ENCODE measurements at places on chromosomes 2 and 18.

DNA sequence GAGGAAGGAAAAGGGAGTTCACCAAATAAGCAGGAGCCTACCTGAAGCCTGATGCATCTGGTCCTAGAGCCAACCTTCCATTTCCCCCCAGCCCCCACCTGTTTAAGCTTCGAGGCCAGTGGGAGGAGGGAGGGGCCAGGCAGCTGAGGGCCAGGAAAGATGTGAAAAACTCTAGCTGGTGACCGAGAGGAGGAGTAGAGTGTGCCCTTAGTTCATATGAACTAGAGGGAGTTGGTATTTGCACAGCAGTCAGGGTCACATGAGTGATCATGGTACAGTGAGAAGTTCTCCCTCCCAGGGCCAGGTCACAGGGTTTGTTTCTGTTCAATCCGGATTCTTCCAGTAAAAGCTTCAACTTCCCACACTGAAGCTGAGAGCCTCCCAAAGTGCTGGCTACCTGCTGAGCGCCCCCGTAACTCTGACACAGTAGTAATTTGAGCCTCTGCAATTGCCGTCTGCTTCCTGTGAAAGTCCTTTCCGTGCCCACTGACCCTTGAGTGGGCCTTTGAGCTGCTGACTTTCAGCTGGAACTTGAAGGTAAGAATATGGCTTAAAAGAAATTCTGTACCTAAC, at the start of gene SULT1C2:
SULT1C2 (plus strand) TSS at position 362 of the 573 bp plus-strand sequence. CDS start 4,773 bp downstream, outside the sequence.
- no peak for DNase-seq

DNA sequence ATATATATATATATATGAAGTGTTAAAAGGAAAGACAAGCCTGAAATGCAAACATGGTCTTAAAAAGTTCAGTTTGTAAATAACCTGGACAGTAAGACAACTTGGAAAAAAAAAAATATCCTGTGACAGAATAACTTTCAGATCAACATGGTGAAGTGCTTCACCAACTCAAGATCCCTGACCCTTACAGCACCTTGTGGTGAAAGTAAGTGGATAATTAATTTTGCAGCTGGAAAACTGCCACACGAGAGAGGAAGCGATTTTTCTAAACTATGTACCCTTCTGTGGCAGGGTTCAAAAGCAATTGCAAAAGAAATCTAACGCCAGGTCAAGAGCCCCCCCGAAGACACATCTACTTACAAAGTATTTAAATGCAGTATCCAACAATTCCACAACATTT, 95.8 kb downstream of the PAX3 start:
- no peak for DNase-seq

- DNase-seq: no peak
Measured at GRCh38 chr2:161873707-161874106, 200.3 kb downstream of the DPP4 start.

DNA sequence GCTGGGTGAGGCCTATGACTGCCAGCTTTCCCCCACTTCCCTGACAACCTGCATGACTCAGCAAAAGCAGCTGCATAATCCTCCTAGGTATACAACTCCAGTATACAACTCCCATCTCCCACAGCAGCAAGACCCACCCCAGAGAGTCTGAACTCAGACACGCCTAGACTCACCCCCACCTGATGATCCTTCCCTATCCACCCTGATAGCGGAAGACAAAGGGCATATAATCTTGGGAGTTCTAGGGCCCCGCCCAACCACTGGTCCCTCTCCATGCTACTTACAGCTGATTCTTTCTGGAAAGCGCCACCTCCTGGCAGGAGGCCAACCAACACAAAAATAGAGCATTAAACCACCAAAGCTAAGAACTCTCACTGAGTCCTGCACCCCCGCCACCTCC, 296.5 kb downstream of the DCC start:
- DNase-seq: no peak

GRCh38 chr2:109045505-109045904, 56.5 kb upstream of the EDAR start:
- DNase-seq: no peak

GRCh38 chr2:158935617-158936016, 32.8 kb upstream of the TANC1 start:
- DNase-seq: no peak

- DNase-seq: no peak
Measured at GRCh38 chr2:37633845-37634244, 37.6 kb downstream of the CDC42EP3 start.

- DNase-seq: no peak
Measured at GRCh38 chr18:3384664-3385563, 65.1 kb upstream of the TGIF1 start.

DNA sequence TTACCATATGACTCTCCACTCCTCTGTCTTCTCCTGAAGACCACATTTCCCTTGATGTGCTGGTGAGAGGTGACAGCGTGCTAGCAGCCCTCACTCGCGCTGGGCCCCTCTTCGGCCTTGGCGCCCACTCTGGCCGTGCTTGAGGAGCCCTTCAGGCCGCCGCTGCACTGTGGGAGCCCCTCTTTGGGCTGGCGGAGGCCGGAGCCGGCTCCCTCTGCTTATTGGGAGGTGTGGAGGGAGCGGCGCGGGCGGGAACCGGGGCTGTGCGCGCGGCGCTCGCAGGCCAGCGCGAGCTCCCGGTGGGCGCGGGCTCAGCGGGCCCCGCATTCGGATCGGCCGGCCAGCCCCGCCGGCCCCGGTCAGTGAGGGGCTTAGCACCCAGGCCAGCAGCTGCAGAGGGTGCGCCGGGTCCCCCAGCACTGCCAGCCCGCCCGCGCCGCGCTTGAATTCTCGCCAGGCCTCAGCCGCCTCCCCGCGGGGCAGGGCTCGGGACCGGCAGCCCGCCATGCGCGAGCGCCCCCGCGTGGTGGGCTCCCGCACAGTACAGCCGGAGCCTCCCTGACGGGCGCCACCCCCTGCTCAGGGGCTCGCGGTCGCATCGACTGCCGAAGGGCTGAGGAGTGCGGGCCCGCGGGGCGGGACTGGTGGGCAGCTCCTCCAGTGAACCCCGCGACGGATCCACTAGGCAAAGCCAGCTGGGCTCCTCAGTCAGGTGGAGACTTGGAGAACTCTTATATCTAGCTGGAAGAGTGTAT, 246.6 kb upstream of the REG3G start:
- no peak for DNase-seq

- DNase-seq: no peak
Measured at GRCh38 chr2:115083225-115083624, 640.8 kb downstream of the DPP10 start.

- no peak for DNase-seq
Measured at GRCh38 chr2:82697231-82697630, 1761.8 kb downstream of the SUCLG1 start.

GRCh38 chr18:10901329-10901728, 248.0 kb downstream of the PIEZO2 start:
- no peak for DNase-seq

- no peak for DNase-seq
Measured at GRCh38 chr2:195663007-195663406, 6.0 kb downstream of the SLC39A10 start.

GRCh38 chr2:197911667-197912066, 107.3 kb downstream of the PLCL1 start:
- DNase-seq: peak; percentile 52

GRCh38 chr2:42918041-42918440, 125.7 kb upstream of the HAAO start:
- no peak for DNase-seq

- DNase-seq: no peak
Measured at GRCh38 chr2:205411558-205411957, 270.7 kb upstream of the NRP2 start.

GRCh38 chr18:55780586-55781071, 192.6 kb upstream of the TCF4 start:
- DNase-seq: peak; percentile 35

DNA sequence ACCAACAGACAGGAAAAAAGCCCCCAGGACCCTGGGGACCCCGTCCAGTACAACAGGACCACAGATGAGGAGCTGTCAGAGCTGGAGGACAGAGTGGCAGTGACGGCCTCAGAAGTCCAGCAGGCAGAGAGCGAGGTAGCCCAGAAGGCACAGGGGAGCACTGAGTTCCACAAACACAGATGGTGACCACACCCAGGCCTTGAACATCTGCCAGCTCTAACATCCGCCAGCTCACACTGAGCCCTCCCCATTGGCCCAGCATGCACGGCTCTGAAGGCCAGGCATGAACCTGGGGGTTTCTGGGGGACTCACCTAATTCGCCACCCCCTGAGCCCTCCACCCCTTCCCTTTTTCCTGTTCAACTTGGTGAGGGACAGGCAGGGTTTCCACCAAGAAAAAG, 25.6 kb upstream of the PRLH start:
- peak; percentile 64 for DNase-seq

GRCh38 chr18:32271672-32272208, 81.9 kb downstream of the MEP1B start:
- peak; percentile 45 for DNase-seq

DNA sequence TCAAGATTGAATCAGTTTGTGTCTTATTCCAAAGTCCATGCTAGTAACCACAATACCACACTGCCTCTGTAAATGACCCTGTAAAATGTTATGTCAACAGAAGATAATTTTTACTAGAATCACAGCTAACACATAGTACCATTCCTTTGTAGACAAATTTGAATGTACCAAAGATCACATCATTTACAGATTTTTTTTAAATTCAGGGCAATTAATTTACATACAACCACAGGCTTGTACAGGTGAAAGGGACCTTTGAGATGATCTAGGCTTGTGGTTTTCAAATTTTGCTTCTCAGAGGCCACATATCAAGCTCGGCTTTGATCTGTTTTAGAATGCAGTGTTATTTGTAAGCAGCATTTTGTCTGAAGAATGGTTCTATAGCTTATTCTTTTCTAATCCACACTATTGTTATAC, 63.8 kb upstream of the PPM1B start:
- no peak for DNase-seq

DNA sequence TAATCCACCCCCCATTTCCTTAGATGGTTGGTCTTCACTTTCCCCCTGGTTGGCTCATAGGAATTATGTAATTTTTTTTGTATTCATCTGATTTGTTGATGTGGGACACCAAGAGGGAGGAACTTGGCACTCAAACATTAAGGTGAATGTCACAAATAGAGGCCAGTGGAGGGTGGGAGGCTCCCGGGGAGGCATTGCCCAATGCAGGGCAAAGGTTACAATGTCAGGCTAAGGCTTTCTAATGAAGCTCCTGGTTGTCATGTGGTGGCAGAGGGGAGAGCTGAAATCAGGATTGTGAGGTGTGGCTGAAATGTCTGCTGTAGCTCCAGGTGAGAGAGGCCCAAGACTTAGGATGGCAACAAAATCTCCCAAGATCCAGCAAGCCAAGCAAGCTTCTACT, 42.7 kb downstream of the MPHOSPH10 start:
- no peak for DNase-seq

DNA sequence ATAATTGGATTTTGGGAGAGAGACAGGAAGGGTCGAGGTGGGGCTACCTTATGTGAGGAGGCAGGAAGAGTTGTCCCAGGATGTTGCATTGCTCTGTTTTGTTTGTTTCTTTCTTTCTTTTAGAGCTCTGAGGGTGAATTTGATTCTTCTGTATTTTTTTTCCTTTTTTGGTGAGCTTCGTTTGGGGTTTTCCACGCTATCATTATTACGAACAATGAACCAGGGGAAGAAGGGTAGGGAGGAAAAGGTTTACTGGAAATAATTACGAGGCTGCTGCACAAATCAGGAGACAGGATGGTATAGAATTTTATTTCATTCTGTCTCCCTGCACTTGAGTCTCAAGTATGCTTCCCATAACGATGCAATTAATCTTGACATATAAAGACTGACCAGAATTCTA, 51.4 kb upstream of the ZNF516 start:
- DNase-seq: no peak

Measured in fibroblast of skin of scalp (primary cell).